ENCODE measurements at places on chromosomes 11 and 22.

- no peak for DNase-seq
These were observed 52.2 kb downstream of the FAT3 start for GRCh38 chr11:92276773-92277172.

DNA sequence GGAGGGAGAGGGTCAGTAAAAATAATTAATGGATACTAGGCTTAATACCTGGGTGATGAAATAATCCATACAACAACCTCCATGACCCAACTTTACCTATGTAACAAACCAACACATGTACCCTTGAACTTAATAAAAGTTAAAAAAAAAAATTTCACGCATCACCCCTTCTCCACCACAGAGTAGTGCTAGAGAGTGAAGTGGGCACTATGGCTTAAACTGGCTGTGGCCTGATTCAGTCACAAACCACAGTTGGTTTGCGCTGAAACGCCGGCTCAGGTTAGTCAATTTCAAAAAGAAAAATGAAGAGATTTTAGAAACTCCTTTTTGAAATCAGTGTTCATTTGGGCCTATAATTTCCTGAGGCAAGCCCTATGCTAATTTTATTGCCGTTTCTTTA is 144.3 kb downstream of the TRPC6 start:
- no peak for DNase-seq

DNA sequence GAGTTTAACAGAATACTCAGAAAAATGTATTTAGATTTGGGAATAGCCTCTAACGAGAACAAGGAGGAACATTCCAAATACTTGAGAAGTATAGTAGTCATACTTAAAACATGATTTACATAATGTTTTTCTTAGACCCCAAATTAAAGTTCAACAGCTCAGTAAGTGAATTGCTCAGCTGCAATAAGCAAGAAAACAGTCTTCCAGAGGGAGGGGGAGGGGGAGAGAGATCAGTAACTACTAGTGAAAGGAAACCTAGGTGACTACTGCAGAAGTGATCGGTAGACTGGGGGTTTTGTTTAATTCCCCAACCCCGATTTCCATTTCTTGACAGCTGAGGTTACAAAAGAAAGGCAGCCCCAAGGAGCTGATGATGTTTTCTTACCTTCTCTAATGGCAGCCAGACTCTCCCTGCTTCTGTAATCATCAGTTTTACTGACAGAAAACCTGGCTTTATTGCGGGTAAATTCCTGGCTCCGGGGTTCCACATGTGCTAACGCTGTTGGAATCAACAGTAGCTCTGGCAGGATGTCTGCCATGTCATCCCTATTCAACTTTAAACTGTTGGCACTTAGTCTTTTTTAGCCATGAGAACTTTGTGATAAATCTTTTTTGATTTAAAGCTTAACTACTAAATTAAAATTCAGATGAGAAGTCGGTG is 82.4 kb upstream of the BIRC3 start:
- no peak for DNase-seq

DNA sequence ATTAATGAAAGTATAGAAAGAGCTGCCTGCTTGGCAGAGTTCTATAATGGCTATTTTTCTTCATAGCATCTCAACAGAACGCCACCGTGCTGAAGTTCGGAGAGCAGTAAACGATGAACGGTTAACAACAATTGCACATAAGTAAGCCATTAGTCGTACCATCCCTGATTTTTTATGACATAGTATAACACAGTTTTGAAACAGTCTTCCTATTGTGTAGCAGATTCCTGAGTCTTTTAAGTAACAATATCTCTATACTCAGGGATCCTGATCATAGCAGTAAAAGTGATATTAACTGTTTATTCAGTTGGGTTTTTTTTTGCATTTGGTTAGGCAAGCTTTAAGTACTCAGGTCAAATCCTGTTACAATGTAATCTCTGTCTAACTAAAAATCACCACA is 8.4 kb downstream of the EMSY start:
- no peak for DNase-seq

DNA sequence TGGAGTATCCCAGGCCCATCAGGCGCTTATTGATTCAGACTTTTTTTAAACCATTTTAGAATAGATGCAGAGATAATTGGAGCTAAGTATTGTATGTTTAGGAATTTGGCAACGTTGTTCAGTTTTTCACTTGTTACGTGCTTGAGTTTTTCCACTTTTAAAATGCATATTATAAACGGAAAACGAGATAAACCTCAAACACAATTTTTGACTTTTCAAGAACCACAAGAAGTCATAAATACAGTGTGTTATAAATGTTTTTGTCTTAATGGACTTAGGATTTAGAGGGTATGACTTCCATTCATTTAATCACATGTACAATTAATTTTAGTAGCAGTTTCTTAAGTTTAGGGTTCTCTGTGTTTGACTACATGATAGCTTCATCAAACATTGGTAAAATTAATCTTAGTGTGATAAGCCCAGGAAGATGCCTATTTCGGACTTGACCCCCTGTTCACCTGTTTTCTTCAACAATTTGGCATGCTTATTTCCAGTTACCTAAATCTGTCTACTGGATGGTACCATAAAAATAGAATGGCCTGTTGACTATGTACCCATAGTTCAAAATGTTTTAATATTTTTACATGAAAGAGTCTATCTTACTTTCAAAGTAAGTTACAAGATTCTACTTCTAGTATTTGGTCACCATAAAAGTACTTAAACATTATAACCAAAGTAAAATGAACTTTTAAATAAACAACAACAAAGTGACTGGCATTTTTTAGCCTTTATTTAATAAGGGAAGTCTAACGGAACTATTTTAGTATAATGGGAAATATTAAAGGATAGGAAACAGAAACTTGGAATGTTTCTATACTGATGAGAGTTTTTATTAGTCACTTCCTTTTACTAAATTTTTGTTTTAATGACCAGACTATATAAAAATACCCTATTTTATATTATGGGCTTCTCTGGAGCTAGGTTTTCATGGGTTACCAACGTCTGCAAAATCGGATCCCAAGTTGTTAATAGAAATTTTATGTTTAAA is 1.4 kb downstream of the ZC3H12C start:
- DNase-seq = no peak

- no peak for DNase-seq
These were observed 4.2 kb downstream of the TBC1D22A start for GRCh38 chr22:46766611-46767010.

DNA sequence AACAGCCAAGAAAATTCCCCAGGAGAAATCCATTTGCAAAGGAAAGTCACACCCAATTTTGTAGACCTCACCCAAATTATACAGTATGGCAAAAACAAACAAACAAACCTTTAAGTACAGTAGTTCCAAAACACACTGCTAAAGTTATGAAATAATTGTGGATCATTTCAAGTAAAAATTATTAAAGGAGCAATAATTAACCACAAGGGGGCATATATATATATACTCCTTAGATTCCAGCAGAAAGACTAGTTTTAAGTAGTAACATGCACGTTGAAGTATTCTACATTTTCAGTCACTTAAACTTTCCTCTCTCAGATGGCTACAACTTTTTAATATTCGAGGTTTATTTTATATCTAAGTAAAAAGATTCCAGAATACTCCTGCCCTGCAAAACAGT is 26.8 kb downstream of the RNF141 start:
- no peak for DNase-seq

DNA sequence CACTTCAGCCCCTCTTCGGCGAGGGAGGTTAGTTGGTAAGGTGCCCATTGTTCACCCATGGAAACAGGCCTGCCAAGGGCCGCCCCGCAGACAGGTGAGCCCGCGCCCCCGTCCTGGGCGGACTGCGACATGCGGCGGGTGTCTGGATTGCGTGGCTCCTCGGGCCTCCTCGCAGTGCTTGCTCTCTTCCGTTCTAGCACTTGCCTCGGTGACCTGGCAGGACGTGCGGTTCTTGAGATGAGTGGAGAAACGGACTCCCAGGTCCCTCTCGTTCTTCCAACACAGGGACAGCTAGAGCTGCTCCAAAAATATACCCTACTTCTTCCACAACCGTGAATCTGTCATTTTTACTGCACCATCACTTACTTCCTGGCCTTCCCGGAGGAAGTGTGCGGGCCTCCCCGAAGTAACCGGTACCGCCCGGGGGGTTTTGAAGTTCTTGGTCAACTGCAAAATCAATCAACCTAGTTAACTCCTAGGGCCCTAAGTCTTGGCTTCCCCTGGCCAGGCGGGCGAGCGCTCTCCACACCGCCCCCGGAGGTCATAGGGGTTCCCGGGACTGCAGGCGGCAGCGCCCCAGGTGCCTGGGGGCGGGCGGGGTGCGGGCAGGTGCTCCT is 745 bp upstream of the ZBTB44 start:
- DNase-seq = no peak

GRCh38 chr22:43252319-43252718 is 65.4 kb upstream of the TTLL12 start:
- no peak for DNase-seq

- no peak for DNase-seq
These were observed 395.8 kb downstream of the RAB38 start for GRCh38 chr11:87779276-87780067.

GRCh38 chr22:46390652-46391301 is 55.3 kb downstream of the TRMU start:
- DNase-seq = peak; percentile 69

GRCh38 chr22:49543876-49544275 is 283.8 kb downstream of the BRD1 start:
- DNase-seq = no peak

DNA sequence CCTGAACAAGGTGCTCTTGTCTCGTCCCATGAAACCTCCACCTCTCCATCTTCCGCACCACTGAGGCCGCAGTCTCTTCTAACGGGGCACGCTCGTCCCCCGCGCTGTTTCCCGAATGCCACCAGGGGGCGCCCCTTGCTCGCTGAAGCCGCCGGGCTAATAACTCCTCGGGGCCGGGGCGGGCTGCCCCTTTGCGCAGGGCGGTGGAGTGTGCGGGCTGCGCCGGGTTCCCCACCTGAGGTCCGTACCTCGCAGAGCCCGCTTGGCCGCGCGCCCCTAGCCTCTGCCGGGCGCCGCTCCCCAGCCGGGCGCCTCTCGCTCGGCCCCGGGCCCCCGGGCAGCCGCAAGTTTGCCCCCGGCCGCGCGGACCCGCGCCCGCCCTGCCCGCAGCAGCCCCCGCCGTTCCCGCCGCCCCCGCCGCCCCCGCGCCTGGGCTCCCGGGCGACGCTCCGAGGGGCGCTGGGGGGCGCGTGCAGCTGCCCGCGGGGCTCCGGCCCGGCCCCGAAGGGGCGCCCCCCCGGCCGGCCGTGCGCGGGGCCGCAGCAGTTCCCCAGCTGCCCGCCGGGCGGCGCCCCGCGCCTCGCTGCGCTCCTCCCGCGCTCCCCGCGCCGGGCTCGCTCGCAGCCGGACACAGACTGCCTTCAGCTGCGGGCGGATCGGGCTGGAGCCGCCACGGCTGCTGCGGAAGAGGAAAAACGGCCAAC is at the start of gene GRIK4:
Gene GRIK4 (plus strand): TSS at position 633 of the 704 bp plus-strand sequence. CDS start 148,571 bp downstream, outside the sequence.
- peak; percentile 77 for DNase-seq

DNA sequence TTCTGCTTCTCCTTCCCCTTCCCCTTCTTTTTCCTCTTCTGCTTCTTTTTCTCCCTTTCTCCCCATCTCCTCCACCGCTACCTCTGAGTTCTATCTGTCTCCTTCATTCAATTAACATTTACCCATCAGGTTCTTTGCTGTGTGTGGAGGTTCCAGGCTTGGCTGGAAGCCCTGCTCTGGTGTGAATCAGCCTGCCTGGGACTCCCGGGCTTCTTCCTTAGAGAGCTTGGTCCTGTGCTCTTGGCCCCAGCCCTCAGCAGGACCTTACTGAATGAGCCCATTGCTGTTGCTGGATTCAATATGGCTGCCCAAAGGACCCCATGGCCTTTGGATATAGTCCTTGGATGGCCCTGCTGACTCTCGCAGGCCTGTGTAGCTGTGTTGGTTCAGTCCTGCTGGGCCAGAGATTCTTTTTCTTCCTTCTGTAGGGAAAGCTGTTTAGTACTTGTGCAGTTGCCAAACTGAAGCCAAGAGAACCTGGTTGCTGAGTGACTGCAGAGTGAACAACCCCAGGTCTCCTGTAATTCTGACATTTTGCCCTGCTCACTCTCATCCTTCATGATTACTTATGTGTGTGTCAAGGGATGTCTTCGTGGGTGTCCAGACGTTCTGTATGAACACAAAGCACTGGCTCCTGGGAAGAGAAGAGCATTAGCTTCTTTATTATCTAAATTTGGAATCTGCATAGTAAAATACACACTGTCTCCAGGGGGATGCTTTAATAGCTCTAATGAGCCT is 81.0 kb upstream of the ZBED5 start:
- DNase-seq = no peak

DNA sequence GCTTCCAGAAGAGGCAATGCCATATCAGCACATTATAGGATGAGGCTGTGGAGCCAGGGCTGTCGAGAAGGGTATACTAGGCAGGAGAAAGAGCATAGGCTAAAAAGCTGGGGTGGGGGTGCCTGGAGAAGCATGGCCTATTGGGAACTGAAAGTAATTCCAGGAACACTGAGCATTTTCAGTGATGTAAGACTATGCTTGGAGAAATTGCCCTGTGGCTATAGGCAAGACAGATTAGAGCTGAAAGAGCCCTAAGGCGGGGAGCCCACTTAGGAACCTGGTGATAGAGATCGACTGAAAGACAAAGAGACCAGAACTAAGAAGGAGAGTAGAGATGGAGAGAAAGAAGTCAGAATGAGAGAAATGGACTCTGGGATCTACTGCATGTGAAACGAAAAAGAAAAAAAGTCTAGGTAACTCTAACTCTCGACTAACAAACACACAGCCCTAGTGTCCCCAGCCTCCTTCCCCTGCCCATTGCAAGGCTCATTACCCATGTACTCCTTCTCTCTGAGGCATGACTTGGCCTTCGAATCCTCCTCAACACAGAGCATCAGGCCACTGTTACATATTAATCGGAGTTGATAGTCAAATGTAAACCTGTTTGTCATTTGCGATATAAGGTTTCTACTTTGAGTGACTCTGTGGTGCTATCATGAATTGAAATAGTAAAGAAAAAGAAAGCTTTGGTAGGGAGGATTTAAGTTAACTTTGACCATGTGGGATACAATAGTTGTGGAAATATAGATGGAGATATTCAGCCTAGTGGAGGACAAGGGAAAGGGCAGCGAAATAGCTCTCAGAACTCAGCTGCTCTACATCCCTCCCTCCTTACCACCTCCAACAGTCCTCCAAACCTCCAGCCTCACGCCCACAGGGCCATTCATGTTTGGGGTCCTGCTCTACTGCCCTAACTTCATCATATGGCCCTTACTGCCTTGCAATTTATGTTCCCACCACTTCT is 52.3 kb upstream of the BMAL1 start:
- no peak for DNase-seq

- DNase-seq = peak; percentile 77
These were observed 13.7 kb downstream of the PDHX start for GRCh38 chr11:34929794-34930763.

- DNase-seq = no peak
These were observed 3.3 kb downstream of the MTMR2 start for GRCh38 chr11:95920460-95921105.

GRCh38 chr11:26755762-26756161 is 33.9 kb upstream of the SLC5A12 start:
- no peak for DNase-seq
